Stimulated activated CD8-positive, alpha-beta memory T cell treated with anti-CD3 and anti-CD28 coated beads, Interleukin-7, amount 100 ng/mL, for 48 hours (primary cell): ENCODE measurements at places on chromosomes 7 and 10.

GRCh38 chr10:109504401-109504800 lies 418.9 kb downstream of the XPNPEP1 start:
- DNase-seq = no peak

DNA sequence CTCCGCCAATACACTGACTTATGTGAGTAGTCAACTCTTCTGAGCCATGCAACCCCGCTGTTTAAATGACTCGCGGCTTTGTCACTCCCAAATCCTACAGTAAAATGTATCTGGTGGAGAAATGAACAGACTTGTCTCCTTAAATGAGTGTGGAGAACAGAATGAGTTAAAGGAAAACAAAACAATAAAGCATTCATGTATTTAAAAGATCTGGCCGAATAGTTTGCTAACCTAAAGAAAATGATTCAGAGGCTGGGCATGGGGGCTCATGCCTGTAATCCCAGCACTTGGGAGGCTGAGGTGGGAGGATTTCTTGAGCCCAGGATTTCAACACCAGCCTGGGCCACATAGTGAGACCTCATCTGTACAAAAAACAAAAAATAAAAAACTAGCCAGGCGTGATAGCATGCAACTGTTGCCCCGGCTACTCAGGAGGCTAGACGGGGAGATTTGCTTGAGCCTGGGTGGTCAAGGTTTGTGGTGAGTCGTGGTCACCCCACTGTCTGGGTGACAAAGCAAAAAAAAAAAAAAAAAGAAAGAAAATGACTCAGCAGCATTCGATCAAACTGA lies 86.5 kb upstream of the PFKP start:
- DNase-seq = no peak

- no peak for DNase-seq
Measured at GRCh38 chr10:42990721-42991441, 86.0 kb upstream of the RET start.

- DNase-seq = no peak
Measured at GRCh38 chr10:35564341-35564968, 40.7 kb upstream of the GJD4 start.

- DNase-seq = no peak
Measured at GRCh38 chr7:141416650-141417270, 134.4 kb upstream of the AGK start.

GRCh38 chr10:3104251-3104918 lies 37.0 kb downstream of the PFKP start:
- no peak for DNase-seq

DNA sequence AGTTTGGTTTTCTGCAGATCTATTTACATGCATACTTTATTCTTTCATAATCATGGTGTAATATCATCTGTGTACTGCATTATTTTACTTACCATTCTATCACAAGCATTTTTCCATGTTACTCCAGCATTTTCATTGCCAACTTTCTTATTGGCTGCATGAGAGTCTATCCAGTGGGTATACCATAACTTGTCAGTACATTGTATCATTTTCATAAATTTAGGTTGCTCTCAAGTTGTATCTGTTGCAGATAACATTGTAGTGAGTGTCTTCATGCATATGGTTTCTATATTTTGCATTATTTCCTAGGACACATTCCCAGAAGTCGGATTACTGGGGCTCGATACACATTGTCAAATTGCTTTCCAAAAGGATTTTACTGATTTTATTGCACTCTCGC lies 87.2 kb upstream of the INSYN2A start:
- no peak for DNase-seq

- DNase-seq = no peak
Measured at GRCh38 chr7:81361769-81362312, 408.0 kb downstream of the HGF start.

- DNase-seq = no peak
Measured at GRCh38 chr7:92717623-92717992, 118.8 kb downstream of the CDK6 start.

DNA sequence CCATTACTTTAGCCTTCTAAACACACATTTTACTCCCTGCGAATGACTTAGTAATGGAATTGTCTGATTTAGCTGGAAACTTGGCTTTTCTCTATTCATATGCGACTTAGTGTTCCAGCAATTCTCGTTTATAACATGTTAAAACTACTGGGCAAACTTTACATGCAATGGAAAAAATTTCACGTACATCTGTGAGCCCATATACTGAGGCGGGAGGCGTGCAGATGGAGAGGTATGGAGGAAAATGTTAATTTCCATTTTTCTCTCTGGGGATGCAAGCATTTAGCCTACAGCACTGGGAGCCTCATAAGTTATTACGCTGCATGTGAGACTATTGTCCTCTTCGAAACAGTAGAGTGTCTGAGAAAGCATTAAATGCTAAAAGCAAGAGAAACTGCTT lies 591.5 kb upstream of the ANKRD30A start:
- no peak for DNase-seq

DNA sequence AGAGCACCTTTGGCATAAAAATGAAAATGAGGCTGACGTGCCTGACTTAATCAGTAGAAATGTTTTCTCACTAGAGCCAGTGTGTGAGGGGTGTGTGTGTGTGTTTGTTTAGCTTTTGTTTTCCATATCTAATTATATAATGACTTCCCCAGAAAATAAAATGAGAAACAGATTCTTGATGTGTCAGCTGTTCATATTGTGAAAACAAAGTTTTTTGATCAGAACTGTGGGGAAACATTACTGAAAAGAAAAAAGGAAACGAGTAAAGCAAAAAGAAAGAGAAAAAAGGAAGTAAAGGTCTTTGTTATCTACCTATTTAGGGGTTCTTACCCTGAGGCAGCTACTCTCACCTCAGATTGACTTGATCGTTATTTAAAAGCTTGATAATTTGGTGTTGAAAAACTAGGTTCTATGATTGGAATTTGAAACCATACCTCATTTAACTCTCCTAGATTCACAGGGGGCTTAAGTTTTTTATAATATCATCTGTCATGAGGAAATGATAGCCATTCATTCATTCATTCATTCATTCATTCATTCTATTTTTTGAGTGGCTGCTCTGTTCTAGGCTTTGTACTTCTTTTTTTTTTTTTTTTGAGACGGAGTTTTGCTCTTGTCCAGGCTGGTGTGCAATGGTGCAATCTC lies 58.0 kb downstream of the CREM start:
- no peak for DNase-seq

DNA sequence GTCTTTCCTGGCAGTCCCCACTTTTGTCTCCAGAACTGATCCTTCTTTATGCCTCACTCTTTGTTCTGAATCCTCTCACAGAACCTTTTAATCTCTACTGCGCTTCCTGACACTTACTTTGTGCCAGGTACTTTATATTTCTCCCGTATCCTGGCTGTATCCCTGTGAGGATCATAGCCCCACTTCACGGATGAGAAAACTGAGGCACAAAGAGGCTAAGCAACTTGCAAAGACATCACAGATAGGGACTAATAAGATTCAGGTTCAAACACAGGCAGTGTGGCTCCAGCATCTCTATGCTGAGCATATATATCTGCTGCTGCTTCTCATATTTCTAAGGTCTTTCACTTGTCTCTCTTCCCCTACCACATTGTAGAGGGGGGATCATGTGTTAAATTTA lies 116.7 kb downstream of the CHN2 start:
- DNase-seq = no peak

DNA sequence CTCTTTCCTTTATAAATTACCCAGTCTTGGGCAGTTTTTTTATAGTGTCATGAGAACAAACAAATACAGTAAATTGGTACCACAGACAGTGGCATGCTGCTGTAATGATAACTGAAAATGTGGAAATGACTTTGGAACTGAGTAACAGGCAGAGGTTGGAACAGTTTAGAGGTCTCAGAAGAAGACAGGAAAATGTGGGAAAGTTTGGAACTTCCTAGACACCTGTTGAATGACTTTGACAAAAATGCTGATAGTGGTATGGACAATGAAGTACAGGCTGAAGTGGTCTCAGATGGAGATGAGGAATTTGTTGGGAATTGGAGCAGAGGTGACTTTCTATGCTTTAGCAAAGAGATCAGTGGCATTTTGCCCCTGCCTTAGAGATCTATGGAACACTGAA lies 1128.4 kb upstream of the POT1 start:
- DNase-seq = no peak

GRCh38 chr7:27262121-27262520 lies 19.5 kb downstream of the EVX1 start:
- no peak for DNase-seq

- no peak for DNase-seq
Measured at GRCh38 chr7:28738412-28738811, 219.7 kb downstream of the TRIL start.

DNA sequence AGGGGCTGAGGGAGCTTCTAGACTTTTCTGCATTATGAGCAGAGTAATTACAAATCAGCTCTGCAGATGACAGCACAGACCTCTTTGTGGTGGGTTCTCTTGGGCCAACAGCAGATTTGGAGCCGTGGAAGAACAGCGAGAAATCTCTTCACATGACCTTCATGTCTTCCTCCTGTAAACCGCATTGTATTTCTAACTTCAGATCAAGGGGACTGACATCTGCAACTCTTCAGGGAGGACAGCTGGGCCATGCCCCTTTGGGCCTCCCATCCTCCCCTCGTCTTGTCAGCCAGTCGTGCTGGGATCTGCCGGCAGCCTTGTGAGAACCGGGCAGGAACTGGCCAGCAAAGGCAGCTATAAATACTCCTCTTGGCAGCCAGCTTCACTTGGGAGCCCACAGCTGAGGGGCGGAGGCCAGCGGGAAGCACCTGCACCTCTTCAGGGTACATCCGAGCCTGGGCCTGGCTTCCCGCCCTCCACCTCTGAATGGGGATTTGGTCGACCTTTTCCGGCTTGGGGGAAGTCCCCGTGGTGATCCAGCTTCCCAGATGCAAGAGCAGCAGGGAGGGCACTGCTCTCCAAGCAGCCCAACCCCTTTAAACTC lies 54.7 kb downstream of the STEAP1B start:
- no peak for DNase-seq

DNA sequence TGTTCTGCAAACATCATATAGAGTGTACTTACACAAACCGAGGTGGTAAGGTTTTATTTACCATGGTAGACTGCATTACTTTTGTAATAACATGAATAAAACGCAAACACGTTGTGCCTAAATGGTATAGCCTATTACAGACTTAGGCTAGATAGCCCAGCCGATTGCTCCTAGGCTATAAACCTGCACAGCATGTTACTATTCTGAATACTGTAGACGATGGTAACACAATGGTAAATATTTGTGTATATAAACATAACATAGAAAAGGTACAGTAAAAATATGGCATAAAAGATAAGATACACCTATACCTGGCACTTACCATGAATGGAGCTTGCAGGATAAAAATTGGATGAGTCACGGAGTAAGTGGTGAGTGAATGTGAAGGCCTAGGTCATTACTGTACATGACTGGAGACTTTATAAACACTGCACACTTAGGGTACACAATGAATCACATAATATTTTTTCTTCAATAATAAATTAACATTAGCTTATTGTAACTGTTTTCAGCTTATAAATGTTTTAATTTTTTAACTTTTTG lies 16.3 kb downstream of the AKR1D1 start:
- no peak for DNase-seq

DNA sequence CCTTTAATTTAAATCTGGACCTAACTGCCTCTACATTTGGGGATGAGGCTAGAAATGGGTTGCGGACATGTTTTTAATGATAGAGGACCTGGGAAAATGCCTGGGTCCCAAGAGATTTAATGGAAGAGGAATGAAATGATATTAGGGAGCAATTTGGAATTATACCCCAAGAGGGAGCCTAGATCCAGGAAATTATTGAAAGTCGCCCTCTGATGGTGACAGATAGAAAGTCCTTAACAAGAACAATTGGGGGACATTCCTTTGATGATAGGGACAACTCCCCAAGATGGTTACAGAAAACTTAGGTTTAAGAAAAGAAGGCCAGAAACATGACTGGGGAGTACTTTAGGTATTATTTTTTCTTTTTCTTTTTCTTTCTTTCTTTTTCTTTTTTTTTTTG lies 9.5 kb upstream of the TSGA13 start:
- DNase-seq = no peak

DNA sequence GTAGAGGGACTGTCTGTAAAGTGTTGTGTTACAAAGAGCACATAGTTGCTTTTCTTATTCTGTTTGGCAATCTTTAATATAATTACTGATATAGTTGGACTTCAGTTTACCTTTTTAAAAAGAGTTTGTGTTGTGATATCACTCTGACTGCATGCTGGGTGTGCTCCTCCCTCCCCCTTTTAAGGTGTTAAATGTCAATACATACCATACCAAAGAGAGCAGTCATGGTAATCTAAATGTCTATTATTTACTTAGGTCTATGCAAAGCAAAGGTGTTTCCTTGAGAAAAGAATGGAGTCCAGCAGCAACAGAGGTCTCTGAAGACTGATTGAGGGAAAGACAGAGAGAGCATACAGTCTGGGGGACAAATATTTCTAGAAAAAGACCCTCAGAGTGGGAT lies 275.1 kb upstream of the NRP1 start:
- DNase-seq = no peak

GRCh38 chr10:71059054-71059818 lies 153.1 kb upstream of the UNC5B start:
- no peak for DNase-seq

DNA sequence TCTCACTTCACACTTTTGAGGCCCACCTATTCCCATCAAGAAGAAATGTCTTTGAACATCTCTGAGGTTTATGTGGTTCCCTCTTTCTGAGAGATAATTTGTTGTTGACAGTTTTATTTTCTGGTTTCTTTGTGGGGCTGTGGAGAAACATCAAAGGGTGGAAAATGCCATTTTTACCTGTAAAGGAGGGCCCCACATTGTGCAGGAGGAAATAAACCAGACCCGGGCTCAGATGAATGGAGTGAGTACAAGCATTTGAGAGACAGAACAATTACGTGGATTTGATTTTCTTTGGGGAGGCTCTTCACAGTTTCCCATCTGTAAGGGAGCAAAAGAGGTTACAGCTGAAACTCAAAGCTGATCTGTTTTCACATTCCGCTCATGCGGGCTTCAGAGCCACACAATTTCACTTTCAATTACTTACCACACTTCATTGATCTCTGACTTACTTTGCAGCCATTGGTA lies 29.8 kb downstream of the ITPRIP start:
- DNase-seq = no peak

DNA sequence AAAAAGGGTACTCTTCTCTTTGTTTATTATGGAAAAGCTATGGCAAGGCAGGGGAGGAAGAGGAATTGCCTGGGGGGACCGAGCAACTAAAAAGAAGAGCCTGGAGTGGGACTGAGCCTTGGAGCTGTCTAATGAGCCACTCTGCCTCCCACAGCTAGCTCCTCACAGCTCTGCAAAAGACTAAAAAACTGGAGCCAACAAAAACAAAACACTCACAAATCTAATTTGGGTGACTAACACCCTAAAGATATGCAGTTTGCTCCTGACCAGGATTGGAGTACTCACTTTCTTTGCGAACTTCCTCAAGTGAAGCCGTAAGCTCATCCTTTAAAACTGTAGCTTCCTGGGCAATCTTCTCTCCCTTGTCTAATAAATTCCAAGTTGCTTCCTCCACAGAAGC lies 89.4 kb downstream of the CTNNA3 start:
- no peak for DNase-seq

GRCh38 chr10:19111501-19112267 lies 63.1 kb downstream of the MALRD1 start:
- DNase-seq = no peak

DNA sequence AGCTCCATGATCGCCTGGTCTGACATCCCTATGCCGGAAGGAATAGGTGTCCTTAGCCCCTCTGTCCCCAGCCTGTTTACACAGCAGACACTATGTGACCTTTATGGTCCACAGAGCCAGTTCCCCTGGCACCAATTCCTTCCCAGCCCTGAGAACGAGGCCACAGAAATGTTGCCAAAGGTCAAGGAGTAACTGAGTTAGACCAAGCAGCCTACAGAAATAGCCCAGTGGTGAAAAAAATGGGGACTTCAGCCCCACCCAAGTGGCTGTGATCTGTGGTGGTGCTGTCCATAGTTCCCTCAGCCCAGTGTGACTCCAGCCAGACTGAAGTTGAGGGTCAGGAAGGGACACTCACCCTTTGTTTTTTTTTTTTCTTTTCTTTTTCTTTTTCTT lies 2.5 kb downstream of the PGAM2 start:
- DNase-seq = no peak
